Brain microvascular endothelial cell (primary cell): ENCODE measurements at places on chromosomes 1 and 21.

DNA sequence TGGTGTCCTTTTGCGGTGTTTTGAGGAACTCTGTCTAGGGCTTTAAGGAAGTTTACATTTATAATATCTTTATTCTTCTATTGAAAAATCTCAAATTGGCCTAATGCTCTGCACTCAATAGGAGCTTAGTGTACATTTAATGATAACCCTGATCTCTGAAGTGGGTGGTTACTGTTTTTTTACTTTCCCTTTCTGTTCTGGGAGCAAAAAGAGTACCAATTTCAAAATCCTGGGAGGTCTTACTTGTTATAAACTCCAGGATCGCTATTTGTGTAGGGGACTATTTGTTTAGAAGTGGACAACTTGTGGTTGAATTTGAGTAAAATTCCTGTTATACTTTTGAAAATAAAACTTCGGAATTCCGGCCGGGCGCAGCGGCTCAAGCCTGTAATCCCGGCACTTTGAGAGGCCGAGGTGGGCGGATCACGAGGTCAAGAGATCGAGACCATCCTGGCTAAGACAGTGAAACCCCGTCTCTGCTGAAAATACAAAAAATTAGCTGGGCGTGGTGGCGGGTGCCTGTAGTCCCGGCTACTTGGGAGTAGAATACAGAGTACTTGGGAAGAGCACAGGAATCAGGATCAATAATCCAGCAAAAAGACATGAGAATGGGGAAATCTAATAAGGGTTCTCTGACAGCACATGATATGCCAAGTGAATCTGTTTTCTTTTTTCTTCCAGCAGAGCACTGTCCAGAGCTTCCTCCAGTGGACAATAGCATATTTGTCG is 1.1 kb downstream of the C4BPB start:
- no peak for DNase-seq

DNA sequence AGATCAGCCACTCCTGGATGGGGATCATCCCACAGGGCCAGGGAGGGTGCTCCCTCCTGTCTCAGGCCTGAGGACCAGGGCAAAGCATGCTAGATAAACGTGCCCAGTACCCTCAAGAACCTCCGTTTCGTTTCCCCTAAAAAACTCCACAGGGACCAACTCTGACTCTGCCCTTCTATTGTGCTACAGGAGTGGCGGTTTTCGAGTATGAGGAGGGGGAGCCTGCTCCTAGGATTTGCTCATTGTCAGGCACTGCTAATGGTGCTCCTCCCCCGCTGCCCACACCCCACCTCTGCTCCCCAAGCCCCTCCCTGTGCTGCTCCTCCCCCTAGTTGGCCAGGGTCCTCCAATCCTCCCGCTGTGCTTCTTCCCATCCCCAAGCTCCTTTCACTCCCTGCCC is 32.0 kb downstream of the PGBD5 start:
- DNase-seq, result no peak

DNA sequence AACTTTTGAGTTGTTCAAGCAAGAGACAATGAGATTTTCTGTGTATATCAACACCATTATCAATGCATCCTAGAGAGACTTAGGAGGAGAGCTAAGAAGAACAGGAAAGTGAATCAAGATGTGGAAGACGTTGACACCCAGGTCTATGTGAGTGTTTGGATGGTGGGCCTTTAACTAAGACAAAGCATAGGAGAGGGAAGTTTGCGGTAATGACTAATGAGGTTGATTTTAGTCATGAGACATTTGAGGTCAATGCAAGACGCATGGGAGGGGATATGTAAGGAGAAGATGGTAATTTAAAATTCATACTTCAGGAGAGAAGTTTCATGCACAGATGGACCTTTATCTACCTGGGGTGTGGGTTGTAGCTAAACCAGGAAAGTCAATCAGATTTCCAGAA is 269.6 kb downstream of the VAV3 start:
- DNase-seq, result no peak

DNA sequence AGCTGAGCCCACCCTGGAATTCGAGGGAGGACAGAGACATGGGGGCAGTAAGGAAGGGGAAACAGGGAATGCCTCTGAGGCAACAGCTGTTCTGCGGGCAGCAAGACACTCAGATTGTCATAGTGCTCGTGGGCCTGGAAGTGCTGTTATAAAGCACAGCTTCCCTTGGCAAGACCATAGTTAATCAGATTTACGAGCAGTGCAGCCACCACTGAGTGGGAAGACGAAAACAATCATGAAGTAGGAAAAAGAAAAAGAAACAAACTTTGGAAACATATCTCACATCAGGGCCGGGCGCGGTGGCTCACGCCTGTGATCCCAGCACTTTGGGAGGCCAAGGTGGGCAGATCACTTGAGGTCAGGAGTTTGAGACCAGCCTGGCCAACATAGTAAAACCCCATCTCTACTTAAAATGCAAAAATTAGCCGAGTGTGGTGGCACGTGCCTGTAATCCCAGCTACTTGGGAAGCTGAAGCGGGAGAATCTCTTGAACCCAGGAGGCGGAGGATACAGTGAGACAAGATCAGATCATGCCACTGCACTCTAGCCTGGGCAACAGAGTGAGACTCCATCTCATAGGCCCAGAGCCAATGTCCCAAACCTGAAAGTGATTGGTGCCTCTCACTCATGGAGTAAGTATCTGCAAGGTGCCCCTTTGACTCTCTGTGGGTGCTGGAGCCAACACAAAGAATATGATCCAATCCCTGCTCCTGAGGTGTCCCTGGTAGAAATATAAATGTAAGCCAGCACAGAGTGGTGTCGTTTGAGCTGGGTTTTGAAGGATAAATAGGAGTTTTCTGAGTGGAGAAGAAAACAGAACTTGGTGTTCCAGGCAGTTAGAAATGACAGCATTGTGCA is 55.6 kb upstream of the GPR153 start:
- no peak for DNase-seq

DNA sequence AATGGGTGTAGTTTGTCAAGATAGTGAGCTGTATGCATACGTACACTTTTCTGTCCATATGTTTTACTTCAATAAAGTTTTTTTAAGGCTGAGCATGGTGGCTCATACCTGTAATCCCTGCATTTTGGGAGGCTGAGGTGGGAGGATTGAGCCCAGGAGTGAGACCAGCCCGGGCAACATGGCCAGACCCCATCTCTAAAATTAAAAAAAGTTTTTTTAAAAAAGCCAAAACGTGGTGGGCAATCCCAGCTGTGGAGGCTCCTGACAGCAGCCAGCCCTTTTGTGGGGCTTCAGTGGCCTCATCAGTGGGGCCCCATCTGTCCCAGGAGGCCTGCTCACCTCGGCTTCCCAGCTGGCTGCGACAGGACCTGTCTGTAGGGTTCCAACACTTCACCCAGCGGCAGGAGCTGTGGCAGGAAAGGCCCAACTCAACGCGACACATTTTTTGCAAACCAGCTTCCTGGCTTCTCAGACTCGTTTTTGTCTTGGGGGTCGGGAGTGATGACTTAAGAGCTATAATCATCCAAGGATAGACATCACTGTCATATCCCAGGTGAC is 56.9 kb upstream of the LBR start:
- DNase-seq, result no peak

DNA sequence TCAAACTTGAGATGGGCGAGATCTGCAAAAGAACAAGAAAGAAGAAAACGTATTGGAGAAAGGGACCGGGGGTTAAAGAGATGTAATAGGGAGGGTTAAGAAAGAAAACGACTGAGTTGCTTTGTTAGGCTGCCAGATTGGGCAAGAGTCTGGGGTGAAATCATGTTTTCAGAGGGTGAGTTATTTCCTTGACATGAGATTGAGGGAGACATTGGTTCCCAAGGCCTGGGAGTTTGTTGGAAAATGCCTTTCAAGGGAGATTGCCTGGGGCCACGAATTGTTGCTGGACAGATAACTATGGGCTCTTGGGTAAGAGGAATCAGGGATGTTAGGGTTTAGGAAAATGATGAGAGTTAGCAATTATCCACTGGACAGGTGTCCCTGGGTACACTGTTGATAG is 776 bp upstream of the CADM3 start:
- no peak for DNase-seq

DNA sequence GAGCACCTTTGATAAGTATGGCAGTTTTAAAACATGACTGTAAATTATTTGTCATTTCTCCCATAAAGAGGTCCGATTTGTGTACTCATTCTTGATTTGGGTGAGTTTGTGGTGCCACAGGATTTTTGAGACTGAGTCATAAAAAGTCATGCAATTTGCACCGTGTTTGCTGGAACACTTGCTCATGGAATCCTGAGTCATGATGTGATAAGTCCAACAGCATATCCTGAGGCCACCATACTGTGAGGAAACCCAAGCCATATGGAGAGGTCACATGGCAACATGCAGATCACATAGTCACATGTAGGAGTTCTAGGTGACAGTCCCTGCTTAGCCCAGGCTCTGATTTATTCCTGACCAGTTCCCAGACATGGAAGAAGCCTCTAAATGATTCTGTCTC is 40.8 kb upstream of the PRRX1 start:
- peak; percentile 95 for DNase-seq

- DNase-seq, result no peak
These were observed 3.4 kb upstream of the PSMG1 start for GRCh38 chr21:39186676-39187075.

GRCh38 chr1:51621161-51621560 is 4.3 kb downstream of the OSBPL9 start:
- DNase-seq, result no peak

DNA sequence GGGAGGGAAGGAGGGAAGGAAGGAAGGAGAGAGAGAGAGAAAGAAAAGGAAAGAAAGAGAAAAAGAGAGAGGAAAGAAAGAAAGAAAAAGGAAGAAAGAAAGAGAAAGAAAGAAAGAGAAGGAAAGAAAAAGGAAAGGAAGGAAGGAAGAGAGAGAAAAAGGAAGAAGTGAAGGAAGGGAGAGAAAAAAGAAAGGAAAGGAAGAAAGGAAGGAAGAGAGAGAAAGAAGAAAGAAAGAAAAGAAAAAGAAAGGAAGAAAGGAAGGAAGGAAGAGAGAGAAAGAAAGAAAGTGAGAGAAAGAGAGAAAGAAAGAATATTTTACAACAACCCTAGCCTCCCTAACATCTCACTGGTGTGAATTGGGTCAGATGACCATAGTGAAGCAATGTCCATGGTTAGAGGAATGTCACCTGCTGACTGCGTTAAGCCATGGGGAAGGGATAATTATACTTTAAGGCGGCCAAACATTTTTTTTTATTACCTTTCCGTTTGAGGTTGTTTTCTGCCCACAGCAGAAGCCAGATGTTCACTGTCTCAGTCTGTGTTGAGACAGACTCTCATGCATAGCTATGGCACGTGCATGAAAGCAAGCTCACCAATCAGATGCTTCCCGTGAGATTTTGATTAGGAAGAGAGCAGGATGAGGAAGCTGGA is 76.4 kb downstream of the SNRPE start:
- DNase-seq, result no peak

GRCh38 chr1:245551536-245551935 is 396.8 kb downstream of the KIF26B start:
- no peak for DNase-seq

GRCh38 chr1:224753491-224753890 is 137.4 kb downstream of the CNIH3 start:
- no peak for DNase-seq

GRCh38 chr1:85224734-85225623 is 24.2 kb upstream of the SYDE2 start:
- no peak for DNase-seq

GRCh38 chr1:38926091-38926490 is 15.5 kb downstream of the RHBDL2 start:
- no peak for DNase-seq

DNA sequence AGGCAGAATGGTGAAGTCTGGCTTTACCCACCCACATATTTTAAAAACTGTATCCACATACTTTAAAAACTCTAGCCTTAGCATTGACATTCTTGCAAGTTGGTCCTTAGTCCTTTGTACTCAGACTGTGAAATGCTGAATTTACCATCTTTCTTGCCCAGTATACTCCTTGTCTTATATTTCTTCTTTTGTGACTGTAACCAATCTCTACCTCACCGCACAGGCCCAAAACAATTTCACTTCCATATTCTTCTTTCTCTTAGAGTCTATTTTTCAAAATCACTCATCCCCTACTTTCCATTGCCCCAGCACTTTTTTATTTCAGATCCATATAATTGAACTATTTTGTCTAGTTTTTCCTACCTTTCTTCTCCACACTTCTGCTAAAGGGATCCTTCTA is 892.4 kb upstream of the B3GALT2 start:
- no peak for DNase-seq

DNA sequence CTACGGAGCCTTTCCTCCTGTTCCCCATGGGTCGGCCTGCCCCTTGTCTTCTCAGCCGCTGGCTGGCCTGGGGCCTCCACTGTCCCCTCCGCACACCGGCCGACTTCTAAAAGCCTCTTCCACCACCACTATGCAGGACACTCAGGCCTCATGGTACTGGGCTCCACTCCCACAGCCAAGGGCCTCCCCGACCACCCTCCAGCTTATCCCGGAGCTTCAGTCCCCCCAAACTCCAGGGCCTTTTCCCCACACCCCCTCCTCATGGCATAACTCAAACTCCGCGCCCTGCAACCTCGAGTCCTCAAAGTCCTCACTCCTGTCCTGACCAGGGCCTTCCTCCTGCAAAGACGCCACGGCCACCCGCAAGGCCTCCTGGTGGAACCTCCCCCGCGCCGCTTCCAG is 2.0 kb downstream of the LRRC41 start:
- DNase-seq, result peak; percentile 16

- no peak for DNase-seq
These were observed 202.1 kb upstream of the VAMP3 start for GRCh38 chr1:7568901-7569524.

DNA sequence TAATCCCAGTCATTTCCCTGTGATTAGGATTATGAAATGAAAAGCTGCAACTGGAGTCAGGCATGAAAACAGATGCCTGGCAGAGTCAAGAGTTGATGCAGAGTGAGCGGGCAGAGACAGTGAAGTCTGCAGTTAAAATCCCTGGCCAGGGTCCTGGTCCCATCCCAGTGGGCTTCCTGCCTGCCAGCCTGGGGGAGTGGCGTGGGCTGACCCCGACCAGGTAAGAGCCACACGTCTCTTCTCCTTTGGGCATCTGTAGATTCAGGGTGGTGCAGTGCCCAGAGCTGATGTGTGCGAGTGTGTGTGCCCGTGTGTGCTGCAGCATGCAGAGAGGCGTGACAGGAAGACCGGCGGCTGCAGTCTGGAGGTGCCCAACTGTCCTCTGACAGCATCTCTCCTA is 6.2 kb upstream of the KIAA1614 start:
- no peak for DNase-seq

DNA sequence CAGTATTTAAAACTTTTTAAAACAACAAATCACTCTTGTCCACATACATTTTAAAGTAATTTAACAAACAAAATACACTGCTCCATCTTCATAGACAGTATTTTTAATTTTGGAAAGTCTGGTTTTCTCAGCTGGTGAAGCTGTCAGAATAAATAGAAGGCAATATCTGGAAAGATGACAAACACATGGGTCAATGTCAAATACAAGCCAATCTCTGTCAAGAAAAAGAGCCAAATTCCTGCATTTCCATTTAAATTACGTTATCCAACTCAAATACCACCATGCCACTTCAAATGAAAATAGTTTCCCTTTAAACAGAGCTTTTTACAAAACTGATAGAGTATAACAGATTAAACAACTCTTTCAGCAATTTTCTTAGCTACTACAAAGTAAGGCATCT is 176.5 kb downstream of the RERE start:
- DNase-seq, result no peak
